Upper lobe of right lung (tissue), 1 donor: ENCODE measurements at places on chromosomes 13 and 19. TPM values are rescaled to one million over a fixed set of nuclear protein-coding genes. Genes with fewer than 3 reads are reported as not detected.

- DNase-seq, result peak; percentile 71
Measured at GRCh38 chr19:53511933-53512374, 26.0 kb upstream of the ZNF331 start.

DNA sequence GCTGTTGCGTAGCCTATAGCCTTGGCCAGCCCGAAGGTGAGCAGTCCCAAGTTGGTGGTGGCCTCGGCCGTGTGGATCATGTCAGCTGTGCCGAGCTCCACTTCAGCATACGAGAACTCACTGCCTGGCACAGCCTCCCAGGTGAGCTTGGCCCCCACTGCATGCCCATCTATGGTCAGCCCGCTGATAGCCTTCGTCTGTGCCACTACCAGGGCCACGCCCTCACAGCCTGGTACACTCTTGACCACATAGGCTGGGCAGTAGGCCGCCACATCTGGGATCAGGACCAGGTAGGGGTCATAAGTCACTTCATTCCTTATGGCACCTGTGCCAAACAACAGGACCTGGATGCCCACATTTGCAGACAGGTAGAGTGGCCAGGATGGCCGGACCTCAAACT, 7.4 kb downstream of the FCGBP start:
- DNase-seq, result no peak

GRCh38 chr13:22432690-22433089, 748.1 kb upstream of the SGCG start:
- DNase-seq, result no peak

GRCh38 chr13:47890146-47890814, 110.8 kb downstream of the SUCLA2 start:
- no peak for DNase-seq

GRCh38 chr19:16290692-16291091, 33.9 kb upstream of the KLF2 start:
- DNase-seq, result no peak

GRCh38 chr19:46265217-46265828, 31.5 kb upstream of the HIF3A start:
- DNase-seq, result no peak

DNA sequence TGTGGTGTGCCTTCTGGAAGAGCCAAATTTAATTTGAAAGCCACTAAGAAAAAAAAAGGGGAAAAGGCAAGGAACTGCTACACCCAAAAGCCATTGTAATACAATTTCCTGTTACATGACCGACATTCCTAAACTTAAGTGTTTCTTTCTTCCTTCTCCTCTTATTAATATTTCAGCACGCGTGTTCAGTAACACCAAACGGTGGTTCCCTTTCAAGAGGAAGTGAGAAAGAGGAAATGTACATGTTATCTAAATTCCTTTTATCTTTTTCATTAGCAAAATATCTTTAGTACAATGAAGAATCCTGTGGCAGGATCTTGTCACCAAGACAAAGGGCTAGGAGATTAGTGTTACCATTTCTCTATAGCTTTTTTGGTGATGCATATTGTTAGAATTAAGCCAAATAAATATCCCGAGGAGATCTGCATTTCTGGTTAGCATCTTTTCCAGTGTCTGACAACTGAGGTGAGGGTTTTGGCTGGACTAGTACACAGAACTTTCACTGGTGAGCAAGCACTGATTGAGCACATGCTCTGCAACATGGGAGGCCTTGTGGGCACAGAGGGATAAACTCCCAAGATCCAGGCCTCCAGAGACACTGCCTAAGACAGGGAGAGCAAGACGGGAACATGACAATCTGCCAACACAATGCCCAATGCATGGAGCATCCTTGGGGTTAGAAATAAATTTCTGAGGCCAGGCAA, 22.1 kb downstream of the LATS2 start:
- DNase-seq, result no peak

- DNase-seq, result no peak
Measured at GRCh38 chr19:3684817-3685410, 15.4 kb downstream of the PIP5K1C start.

GRCh38 chr13:73808318-73808717, 325.9 kb downstream of the KLF12 start:
- DNase-seq, result no peak

DNA sequence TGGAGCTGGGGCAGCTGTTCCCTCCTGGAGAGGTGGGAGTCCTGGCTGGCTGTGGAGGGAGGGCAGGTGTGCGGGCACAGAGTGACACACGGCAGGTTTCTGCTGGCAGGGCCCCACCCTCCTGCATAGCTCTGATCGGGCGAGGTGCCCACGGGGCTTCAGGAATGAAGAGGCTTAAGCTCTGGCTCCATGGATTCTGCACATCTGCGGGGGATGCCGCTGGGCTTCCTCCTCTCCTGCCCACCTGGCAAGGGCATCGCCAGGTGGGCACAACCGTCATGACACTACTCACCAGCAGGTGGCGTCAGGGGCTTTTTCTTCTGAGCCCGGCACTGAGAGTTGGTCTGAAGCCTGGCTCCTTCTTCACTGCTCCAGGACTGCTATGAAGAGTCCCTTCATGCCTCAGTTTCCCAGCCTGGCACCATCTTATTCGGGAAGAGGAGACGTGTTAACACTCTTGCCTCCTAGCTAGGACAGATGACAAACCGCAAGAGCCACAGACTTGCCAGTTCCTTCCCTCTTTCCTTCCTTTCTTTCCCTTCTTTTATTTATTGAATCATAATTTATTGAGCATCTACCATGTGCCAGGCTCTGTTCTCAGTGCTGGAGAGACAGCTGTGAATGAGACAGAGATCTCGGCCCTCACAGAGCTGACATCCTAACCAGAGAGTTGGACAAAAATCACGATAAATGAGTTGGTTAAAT, 15.2 kb upstream of the PAK4 start:
- DNase-seq, result peak; percentile 77

DNA sequence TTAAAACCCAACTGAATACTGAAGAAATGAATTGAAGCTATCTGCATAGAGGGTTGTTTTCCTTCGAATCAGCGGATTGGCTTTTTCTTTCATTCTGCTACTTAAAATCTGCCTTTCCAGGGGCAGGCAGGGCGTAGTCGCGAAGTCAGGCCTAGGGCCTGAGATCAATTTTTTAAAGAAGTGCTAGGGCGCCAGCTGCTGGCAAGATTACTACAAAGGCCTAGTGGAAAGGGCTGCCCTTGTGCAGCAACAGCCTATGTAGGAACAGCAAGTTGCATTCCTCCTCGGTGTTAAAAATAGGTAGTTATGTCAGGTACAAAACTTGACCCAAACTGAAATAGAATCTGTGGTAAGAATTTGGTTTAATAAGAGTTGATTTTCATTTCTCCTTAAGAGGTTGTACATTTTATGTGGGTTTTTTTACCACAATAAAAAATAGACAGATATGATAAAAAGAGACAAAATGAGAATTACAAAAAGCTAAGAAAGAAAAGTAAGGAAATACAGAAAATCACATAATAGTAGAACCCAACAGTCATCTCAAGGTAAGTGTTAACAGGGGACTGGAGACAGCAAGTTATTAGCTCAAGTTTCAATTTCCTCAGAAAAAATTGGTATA, 9.5 kb upstream of the URAD start:
- peak; percentile 40 for DNase-seq

GRCh38 chr13:53127373-53127772, 98.8 kb downstream of the OLFM4 start:
- no peak for DNase-seq

- DNase-seq, result no peak
Measured at GRCh38 chr19:18894254-18895037, 1.5 kb downstream of the CERS1 start.

DNA sequence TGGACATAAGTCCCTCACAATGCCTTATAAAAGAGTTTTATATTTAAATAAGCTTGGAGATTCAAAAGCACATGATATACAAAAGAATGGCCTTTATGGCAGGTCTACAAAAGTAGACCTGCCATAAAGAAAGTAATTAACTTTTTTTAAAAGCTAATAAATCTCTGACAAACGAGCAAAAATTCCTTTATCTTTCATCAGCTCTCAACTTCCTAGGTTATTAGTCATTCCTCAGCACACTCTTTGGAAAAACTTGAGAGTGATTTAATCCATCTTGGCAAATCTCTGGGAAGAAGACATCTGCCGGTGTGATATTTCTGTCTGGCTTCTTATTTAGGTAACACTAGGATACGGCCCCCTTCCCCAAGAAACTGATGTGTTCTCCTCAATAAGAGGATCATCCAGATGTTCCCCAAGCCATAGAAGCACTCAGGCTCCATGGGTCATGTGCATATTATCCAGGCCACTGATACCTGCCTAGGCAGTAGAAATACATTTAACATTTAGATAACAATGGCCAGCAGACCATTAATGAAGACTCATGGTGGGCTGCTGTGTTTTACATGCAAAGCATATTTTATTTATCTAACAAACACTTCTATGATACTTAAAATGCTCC, 372.7 kb downstream of the LIG4 start:
- no peak for DNase-seq

DNA sequence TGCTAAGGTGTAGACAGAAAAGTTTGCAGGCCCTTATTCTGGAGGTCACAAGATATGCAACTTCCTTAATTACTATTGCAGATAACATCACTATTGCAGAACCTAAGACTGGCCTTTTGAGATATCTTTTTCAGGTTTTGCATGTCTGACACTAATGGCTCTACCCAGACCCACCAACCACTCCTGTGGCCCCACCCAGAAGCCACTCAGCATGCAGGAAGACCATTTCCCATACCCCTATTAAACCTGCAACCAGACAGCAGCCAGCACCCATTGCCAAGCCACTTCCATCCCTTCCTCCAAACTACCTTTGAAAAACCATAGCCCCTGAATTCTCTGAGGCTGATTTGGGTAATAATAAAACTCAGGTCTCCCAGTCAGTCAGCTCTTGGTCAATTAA, 297.6 kb downstream of the SLITRK6 start:
- no peak for DNase-seq

DNA sequence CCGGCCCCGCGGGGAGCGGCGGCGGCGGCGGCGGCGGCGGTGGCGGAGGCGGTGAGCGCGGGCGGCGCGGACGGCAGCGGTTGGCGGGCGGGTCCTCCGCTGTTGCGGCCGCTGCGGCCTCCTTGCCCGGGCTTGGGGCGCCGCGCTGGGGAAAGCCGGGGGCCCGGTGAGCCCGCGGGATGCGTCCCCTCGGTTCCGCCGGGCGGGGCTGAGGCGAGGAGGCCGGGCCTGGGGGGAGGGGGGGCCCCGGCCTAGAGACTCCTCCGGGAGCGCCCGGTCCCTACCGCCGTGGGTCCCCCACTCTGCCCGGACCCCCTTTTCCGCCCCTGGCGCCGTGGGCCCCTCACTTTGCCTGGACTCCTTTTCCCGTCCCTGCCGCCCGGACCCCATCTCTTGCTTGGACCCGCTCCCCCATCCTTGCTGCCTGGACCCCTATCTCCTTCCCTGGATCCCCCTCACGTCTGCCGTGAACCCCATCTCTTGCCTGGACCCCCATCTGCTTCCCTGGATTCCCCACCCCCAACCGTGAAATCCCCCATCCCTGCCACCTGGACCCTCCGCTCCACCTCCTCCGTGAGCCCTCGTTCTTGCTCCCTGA, 28.6 kb upstream of the NDUFS7 start:
- DNase-seq, result no peak

DNA sequence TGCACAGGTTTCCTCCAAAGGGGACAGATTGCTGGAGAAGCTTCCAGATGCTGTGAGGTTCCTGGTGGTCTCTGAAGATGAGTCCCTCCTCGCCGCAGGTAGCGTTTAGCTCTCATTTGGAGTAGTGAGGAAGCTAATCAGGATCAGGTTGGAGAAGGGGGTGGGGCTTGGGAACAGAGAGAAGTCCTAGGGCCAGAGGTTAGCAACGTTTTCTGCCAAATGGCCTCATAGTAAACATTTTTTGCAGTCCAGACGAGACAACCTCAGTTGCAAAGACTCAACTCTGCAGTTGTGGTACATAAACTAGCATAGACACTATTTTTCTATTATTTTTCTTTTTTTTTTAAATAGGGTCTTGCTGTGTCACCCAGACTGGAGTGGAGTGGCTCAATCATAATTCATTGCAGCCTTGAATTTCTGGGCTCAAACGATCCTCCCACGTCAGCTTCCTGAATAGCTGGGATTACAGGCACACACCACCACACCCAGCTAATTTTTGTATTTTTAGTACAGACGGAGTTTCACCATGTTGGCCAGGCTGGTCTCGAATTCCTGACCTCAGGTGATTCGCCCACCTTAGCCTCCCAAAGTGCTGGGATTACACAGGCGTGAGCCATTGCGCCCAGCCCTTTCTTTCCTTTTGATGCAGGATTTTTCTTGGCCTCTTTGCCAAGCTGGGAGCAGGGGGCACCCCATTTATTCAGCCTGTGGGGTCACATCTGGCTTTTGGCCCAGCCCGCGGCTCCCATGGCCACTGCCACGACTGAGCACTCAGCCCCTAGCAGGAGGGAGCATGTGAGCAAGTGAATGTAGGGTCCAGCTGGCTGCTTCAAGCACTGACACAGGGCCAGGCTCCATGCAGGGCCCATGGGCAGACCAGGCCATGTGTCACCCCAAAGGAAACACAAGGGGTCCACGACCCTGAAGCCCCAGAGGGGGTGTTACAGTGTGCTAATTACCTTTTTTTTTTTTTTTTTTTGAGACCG, 34.4 kb upstream of the SIN3B start:
- no peak for DNase-seq

- DNase-seq, result peak; percentile 92
Measured at GRCh38 chr19:41872775-41873647, 4.1 kb upstream of the CD79A start.

DNA sequence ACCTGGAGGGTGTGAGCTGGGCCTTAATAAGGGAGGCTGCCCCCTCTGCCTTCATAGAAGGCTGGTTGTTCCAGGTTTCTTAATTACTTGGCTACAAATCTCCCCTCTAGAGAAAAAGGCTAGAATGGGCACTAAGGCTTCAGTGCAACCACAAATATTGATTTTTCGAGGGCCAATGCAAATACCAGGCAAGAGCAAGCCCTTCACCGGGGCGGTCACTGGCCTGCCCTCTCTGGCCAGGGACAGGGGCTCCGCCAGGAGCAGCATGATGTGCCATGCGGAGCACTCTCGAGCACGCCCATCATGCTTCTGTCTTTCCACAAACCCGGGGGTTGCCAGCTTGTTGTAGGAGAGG, 127.8 kb upstream of the SPACA7 start:
- peak; percentile 53 for DNase-seq

- DNase-seq, result peak; percentile 90
Measured at GRCh38 chr19:42401365-42402303, 11.5 kb upstream of the CNFN start.

USHBP1 gene
- total RNA-seq, result 14.0 TPM

LIM2 gene
- not detected for total RNA-seq

ONECUT3 gene
- total RNA-seq, result not detected

CYP2F1 gene
- total RNA-seq, result not detected

EFNA2 gene
- not detected for total RNA-seq

ZNF442 gene
- total RNA-seq, result 5.1 TPM

OVOL3 gene
- total RNA-seq, result not detected

LRRC25 gene
- 22.7 TPM for total RNA-seq

PDE4C gene
- total RNA-seq, result 7.6 TPM

ZNF554 gene
- total RNA-seq, result 4.7 TPM
